IPS-NIHi11 (cell line): ENCODE measurements at places on chromosomes 1 and 21.

DNA sequence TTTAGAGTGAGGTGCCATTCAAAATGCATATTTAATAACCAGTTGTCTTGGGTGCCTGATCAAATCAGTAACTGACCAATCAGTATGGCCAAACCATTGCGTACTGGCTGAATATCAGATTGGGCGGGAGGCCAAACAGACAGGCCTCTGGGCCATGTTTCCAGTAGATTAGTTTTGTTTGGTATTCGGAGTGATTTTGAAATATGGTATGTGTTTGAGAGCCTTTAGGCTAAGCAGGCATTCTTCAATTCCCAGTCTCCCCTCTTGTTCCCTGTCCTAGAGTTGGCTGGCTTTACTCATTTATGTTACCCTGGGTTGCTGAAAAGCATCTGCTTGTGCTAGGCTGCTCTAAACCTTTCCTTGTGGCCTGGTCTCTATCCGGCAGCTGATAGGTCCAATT, 80.1 kb downstream of the BACH1 start:
- DNase-seq = no peak

DNA sequence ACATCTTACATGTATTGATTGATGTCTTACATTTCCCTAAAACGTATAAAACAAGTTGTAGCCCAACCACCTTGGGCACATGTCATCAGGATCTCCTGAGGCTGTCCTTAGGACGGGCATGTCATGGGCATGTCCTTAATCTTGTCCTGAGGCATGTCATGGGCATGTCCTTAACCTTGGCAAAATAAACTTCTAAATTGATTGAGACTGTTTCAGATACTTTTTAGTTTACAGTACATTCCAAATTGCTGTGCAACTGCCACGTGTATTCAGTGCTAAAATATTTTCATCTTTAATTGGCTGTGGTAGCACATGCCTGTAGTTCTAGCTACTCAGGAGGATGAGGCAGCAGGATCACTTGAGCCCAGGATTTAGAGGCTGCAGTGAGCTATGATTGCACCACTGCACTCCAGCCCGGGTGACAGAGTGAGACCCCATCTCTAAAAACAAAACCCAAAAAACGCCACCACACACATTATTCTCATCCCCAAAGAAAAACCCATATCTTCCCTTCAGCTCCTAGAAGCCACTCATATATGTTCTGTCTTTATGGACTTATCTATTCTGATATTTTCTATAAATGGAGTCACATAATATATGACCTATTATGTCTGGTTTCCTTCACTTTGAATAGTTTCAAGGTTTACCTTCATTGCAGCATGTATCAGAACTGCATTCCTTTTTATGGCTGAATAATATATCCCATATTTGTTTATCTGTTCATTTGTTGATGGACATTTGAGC, 96.0 kb upstream of the BTG3 start:
- no peak for DNase-seq

GRCh38 chr1:16491056-16491675, 22.9 kb downstream of the RNU1-1 start:
- DNase-seq = peak; percentile 24

DNA sequence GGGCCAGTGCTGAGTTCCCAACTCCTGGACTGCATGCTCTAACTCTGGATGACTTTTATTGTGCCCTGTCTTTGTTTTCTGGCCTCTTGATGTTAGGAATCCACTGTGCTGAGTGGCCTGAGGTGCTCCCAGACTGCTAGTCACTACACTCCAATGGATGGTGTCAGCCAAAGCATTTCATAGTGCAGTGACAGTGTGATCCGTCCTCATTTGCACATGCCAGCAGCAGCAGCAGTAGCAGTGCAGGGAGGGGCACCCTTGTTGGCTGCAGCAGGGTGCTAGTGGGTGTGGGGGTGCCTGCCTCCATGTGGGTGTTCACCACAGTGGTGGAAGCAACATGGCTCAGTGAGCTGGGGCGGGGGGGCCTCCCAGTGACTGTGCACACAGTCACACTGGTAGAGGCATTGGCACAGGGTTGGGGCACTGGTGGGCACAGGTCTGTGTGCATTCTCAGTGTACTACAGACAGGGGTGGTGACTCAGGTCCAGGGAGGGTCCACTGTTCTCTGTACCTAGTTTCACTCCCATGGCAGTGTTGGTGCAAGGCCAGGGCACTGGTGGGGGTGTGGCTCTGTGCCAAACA, 214.0 kb downstream of the ZC3H11B start:
- DNase-seq = no peak

DNA sequence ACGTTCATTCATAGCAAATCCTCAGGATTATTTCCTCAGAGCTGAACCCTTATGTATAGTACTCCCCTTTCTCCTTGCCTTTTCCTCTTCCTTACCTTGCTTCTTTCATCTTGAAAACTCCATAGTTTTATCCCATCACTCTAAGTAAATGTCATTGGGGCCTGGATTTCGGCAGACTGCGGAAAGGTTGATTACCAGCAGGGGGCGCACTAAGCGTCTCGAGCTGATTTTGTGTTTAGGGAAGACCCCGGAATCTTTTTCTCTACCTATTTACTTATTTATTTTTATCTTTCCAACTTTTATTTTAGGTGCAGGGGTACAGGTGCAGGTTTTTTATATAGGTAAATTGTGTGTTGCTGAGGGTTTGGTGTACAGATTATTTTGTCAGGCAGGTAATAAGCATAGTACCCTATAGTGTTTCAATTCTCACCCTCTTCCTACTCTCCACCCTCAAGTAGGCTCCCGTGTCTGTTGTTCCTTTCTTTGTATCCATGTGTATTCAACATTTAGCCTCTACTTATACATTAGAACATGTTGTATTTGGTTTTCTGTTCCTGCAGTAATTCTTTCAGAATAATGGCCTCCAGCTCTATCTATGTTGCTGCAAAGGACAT, 11.4 kb upstream of the MTARC1 start:
- DNase-seq = peak; percentile 56

GRCh38 chr1:203760506-203760905, 4.5 kb upstream of the LAX1 start:
- no peak for DNase-seq

DNA sequence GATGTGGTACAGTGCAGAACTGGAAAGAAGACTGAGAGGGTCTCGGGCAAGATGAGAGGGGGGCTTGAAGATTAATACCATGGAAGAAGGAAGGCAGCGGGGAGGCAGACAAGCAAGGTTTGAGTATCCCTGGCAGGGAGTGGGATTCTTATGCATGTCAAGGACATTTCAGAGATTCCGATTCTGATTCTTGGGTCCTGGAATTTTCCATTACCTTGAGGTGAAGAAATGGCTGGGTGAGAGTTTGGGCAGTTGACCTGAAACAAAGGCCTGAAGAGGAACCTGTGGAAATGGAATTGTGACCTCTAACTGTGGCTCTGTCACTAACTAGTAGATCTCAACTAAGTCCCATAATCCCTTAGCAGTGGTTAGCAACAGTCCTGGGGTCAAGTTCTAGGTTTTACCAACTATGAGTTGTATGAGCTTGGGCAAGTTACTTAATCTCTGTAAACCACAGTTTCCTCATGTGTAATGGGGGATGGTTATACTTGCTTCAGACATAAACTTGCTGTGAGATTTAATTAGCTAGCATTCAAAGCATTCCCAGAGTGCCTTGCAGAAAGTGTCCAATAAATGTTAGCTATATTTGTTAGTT, 8.6 kb upstream of the ACTN2 start:
- no peak for DNase-seq

- no peak for DNase-seq
Measured at GRCh38 chr1:169528215-169529067, 42.7 kb upstream of the SLC19A2 start.
